ENCODE measurements at places on chromosomes 7 and 10.

DNA sequence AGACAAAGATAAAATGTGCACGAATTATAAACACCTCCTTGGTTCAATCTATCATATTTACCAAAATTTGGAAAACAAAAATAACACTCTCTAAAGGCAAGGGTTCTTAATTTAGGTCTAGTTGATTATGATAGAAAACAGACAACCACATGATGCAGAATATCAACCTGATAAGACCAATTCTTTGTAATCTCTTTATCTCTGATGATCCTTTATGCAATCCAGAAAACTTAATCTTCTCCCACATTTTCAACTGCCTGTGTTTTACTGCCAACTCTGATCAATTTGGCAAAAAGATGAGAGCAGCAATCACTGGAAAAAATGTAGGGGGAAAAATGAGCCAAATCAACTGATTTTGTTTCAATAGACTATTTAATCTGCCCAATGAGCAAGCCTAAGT, 148.5 kb downstream of the LRRN3 start:
- DNase-seq: no peak

DNA sequence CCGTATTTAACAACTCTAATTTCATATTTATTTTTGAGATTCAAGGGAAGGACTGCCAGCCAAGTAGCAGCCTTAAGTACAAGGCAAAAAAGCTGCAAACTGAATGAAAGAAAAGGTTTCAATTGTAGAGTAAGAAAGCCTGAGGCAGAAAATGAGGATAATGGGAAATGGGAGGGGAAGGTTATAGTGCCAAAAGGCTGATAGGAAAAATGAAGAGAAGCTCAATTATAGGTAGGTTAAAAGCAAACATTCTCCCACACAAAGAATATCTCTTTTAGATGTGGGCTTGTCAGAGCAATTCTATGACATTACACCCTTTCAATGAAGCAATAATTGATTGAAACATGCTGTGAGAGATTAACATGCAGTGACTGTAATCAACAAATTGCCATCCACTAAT, 175.3 kb downstream of the RAPGEF5 start:
- DNase-seq: no peak

GRCh38 chr10:78205457-78206016, 171.9 kb downstream of the RPS24 start:
- DNase-seq: no peak

- no peak for DNase-seq
Measured at GRCh38 chr10:94343151-94343550, 19.6 kb downstream of the NOC3L start.

DNA sequence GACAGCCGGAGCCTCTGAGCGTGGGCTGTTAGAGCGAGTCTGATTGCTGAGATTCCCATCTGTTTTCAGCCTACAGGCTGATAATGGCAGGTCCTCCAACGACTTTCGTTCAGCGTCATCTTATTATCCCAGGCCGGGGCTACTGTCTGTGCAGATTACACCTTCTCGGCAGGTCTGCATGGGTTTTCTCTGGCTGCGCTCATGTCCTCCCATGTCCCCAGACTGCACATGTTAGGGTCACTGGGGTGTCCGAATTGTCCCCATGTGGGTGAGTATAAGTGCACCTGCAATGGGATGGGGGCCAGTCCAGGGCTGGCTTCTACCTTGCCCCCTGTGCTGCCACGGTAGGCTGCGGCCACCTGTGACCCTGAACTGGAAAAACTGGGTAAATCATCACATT, 257.8 kb downstream of the COBL start:
- no peak for DNase-seq

DNA sequence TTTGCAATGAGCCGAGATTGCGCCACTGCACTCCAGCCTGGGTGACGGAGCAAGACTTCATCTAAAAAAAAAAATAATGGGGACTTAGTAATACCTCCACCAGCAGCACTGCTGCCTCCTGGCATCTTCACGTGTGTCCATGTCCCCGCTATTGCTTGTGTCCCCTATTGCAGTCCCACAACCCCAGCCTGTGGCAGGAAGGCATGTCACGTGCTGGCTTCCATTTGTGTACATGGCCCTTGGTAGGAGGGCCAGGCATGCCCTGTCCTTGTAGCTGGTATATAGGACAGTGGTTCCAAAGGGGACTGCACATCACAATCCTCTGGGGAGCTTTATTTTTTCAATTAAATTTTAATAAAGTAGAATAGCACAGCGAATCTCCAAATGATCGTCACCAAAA, 5.7 kb downstream of the ZNF783 start:
- no peak for DNase-seq

- no peak for DNase-seq
Measured at GRCh38 chr10:103367379-103367781, 396 bp upstream of the TAF5 start.
